ENCODE measurements at places on chromosomes 1 and 21.

- DNase-seq = no peak
These were observed 152.9 kb downstream of the ACTL8 start for GRCh38 chr1:17907999-17908398.

GRCh38 chr1:70966018-70966638, 81.5 kb downstream of the PTGER3 start:
- DNase-seq = no peak

DNA sequence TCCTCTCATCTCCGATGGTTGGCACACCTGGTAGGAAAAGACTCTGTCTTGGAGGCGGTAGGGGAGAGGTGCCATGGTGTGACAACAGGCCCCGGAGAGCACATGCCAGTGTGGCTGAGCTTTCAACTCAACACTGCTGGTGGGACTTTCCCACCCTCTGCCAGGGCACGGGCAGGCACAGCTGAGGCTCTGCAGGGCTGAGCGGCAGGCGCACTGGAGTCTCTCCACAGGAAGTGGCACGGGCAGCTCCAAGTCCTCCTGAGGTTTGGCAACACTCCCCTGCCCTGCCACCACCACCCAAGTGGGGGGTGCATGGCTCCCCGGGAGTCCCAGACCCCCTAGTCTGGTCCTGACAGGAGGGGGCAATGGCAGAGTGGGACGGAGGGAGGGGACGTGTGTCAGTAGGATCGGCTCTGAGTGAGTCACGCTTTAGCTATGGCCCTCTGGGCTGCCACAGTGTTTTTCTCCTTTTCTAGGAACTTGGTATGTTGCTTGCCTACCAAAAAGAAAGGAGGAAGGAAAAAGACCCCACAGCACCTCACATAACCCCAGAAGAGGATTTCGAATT, 27.3 kb upstream of the EVA1B start:
- DNase-seq = no peak

DNA sequence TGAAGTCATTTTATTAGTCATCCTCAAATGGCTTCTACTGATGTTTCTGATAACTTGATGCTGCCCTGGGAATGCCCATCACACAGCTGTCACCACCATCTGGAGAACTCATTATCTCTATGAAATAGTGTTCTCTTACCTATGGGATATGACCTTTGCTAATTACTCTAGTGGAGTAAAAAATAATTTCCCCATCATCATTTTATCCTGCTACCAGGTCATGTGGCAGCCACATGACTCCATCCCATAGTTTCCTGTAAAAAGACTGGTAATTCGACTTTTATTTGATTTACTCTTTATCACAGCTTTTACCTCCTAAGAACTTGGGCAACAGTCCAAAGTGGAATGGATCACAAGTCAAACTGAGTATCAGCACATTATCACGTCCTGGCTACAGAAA, 76.1 kb upstream of the USP25 start:
- DNase-seq = no peak

GRCh38 chr1:90347366-90347765, 352.5 kb downstream of the ZNF326 start:
- DNase-seq = no peak

- no peak for DNase-seq
These were observed 174.1 kb downstream of the ACTL8 start for GRCh38 chr1:17929224-17929623.

DNA sequence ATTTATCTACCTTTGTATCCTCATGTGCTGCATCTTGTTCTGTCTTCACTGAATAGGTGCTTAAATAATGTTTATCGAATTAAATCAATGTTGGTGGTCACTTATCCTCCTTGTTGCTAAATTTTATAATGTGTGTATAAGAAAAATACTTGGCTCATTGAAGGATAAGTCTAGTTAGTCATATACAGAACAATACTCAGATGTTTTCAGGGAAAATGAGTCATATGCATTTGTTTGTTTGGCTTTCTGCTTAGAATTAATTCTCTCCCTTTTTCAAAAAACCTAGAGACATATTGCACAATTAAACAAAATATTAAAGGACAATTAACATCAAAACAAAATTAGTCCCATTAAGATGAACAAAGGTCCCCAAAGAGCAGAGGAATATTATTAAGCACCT, 89.0 kb downstream of the UBE2U start:
- DNase-seq = no peak

- no peak for DNase-seq
These were observed 252.1 kb upstream of the TMEM51 start for GRCh38 chr1:14901371-14901954.

GRCh38 chr21:30057108-30057507, 109.5 kb downstream of the CLDN17 start:
- DNase-seq = no peak

GRCh38 chr1:78101514-78101913, 55.7 kb downstream of the GIPC2 start:
- no peak for DNase-seq

- DNase-seq = peak; percentile 27
These were observed 244.5 kb downstream of the NEGR1 start for GRCh38 chr1:72037745-72038343.

DNA sequence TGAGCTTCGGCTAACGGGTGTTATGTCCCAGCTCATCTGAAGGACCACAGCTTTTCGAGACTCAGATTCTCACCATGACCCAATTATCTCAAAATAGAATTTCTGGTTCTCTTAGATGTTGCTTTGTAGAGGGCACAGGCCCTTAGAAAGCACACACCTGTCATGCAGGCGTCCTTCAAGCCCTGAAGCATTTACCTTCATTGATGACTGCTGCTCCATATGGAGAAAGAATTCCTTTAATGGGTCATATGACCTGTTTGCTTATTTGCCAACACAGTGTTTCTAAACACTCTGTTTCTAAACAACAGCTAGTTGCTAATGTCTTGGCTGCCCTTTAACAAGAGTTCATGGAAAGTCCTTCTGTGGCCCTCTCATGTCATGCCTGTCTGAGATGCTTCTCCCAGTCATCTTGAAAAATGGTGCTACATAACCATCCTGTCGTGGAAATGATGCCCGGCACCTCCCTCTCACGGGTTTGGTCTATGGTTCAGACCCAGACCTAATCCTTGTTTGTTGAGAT, 495.7 kb downstream of the KIF26B start:
- no peak for DNase-seq

GRCh38 chr1:28132171-28133167, 44.0 kb downstream of the PTAFR start:
- DNase-seq = no peak

DNA sequence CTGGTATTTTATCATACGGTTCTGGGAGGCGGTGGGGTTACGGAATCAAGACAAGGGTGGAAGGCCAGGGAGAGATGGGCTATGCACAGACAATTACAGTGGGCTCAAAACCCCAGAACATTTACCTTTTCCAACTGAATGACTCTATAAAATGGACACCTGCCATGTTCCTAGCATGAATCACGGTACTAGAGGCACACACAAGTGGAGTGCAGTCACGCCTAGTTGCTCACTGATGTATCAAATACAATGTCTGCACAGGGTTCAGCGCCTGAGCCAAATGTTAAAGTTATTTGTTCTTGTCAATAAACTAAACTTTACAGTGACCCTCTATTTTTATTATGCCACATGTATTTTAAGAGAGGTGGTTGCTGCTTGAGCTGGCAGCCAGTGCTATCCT, 121.4 kb downstream of the ATG4C start:
- DNase-seq = no peak

DNA sequence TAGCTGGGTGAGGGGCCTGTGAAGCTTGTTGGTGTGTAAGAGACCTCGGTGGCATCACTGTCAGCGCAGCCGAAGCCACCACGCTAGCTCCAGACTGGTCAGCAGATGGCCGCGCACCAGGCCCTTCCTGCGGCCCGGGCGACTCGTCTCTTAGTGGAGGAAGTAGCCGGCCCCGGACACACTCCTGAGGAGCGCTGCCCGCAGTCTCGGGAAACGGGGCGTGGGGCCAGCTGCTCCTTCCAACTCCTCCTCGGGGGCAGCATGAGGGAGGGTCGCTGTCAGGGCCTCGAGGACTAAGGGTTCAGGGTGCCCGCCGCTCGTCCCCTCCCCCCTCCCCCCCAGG, 20.4 kb downstream of the H3-3A start:
- no peak for DNase-seq

- no peak for DNase-seq
These were observed 439.4 kb downstream of the GPATCH2 start for GRCh38 chr1:217191441-217191840.

DNA sequence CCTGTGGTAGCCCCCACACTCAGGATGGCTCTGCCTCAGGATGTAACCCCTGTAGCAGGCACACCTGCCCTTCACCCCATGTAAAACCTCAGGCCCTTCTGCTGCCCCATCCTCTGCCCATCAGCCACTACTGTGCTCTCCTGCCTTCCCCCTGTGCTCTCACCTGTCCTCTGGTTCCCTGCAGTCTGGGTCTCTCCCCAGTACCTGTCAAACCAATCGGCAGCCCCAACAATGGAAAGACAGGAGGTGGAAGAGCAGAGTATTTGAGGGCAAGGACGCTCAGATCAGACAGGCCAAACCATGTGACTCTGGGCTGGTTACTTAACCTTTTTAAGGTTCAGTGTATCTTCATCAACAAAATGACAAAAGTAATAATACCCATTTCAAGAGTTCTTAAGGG, 30.9 kb downstream of the SMIM12 start:
- DNase-seq = no peak

GRCh38 chr1:204319462-204319861, 40.3 kb downstream of the PLEKHA6 start:
- DNase-seq = no peak

DNA sequence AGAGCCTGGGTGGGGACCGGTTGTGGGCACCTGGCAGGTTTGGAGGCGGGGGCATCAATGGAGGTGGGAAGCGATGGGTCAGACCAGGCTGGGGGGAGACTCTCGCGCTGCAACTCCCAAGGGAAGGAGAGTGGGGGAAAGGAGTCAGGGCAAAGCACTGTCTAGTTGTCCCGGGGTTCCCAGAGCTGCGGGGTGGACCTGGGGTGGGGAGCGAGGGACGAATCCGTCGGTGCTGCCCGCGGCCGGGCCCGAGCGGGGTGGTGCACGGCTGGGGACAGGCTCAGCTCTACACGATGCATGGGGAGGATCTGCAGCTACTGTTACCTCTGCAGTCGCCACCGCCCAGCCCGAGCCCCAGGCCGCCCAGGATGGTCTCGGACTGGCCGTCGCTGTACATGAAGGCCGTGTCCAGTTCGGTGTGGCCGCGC, 427 bp downstream of the AKR7A2 start:
- no peak for DNase-seq

- DNase-seq = no peak
These were observed 106.8 kb downstream of the ZBTB18 start for GRCh38 chr1:244157731-244158438.

- no peak for DNase-seq
These were observed 22.8 kb downstream of the NEK7 start for GRCh38 chr1:198179556-198179981.

DNA sequence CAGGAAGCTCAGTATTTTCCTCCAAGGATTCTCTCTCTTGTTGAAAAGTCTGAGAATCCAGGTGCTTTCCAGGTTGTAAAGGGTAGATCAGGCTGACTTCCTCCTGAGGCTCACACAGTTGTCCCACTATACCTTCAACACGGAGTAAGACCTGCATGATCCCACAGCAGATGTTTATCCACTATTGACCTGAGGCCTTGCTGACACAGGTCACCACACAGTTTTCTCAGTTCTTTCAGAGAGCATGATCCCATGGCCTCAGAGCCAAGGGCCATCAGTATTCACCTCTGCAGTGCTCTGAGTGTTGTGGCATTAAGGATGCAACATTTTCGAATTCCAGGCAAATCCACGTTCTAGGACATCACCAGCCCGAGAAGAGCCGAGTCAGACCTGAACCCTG, 60.5 kb upstream of the ABCD3 start:
- no peak for DNase-seq

DNA sequence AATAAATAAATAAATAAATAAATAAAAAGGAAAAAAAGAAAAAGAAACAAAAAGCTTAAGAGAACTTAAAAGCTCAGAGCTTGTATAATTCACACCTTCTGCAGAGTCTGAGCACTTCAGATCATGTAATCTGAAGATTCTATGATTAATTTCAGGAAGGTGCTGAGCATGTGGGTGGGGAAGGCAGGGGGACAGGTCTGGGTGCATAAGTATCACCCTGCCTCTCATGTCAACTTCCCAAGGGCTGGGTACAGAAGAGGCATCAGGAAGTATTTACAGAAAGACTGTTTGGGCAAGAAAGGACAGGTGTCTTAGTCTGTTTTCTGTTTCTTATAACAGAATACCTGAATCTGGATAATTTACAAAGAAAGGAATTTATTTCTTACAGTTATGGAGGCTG, 20.4 kb upstream of the PADI2 start:
- no peak for DNase-seq

DNA sequence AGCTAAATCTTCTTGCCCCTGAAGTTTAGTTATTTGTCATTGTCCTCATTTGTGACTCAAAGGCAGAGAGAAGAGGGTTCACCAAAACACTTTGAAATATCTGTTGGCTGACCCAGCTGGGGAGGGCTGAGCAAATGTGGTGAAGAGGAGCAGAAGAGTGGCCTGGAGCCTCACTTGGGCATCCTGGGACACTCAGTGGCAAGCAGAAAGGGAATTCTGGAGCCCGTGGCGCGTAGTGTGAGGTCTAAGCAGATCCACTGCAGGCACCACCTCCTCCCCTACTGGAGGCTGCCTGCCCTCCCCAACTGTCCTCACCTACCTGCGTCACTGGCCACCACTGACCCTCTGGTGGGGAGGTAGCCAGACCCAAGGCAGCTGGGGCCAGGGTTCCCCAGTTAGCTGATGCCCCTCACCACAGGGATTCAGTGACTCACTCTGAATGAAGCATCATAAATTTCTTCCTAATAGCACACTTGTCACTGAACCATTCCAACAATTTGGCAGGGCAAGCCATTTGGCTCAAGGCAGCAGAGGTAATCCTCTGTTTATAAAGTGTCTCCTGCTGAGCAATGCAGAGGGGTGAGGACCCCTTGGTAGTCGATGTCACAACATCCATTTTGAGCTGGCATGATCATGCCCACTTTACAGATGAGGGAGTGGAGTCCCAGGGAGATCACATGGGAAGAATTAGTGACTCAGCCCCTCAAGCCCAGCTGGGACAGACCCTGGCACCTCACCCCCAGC, 80.3 kb downstream of the NENF start:
- DNase-seq = no peak

- no peak for DNase-seq
These were observed 3.9 kb downstream of the RCC1 start for GRCh38 chr1:28509705-28510272.

DNA sequence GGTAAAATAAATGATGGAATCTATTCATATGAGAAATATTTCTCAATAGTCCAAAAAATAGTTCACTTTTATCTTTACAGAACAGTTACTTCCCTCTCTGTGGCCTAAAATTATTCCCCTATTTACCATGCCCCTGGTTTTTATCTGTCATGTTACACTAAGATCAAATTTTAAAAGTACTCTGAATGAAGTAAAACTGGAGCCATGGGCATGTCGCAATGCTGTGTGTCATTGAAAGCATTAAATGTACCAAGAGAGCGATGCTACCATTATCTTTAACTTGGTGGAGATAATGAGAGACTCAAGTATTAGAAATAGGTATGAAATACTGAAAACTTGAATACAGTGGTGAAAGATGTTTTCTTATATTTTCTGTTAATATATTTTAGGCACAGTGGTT, 146.2 kb downstream of the KCNT2 start:
- no peak for DNase-seq
